Stimulated activated CD4-positive, alpha-beta T cell treated with anti-CD3 and anti-CD28 coated beads, TNF-alpha, amount 100 ng/mL, for 48 hours (primary cell): ENCODE measurements at places on chromosomes 3 and 15.

GRCh38 chr15:90481023-90481422, 48.7 kb upstream of the CRTC3 start:
- DNase-seq: no peak

GRCh38 chr3:9534429-9534828, 19.2 kb downstream of the LHFPL4 start:
- no peak for DNase-seq

- no peak for DNase-seq
These were observed 459.7 kb downstream of the TBL1XR1 start for GRCh38 chr3:176737480-176738110.

- no peak for DNase-seq
These were observed 78.7 kb upstream of the TTBK2 start for GRCh38 chr15:42999201-42999779.

DNA sequence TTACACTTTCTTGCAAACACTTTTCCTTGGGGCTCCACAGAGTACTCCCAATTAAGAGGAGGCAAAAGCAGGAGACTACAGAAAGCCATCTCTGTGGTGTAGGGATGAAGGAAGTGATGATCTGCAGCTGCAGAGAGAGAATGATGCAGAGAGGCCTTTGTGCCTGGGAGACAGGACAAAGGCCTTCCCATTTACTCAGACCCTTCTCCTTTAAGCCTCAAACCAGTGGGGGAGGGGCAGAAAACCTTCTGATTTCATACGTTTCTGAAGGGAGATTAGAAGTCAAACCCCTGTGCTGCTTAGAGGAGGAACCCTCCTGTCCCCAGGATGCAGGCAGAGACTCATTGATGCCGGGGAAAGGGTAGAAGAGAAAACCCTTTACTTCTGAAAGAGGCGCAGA, 130.8 kb downstream of the NEO1 start:
- DNase-seq: no peak

DNA sequence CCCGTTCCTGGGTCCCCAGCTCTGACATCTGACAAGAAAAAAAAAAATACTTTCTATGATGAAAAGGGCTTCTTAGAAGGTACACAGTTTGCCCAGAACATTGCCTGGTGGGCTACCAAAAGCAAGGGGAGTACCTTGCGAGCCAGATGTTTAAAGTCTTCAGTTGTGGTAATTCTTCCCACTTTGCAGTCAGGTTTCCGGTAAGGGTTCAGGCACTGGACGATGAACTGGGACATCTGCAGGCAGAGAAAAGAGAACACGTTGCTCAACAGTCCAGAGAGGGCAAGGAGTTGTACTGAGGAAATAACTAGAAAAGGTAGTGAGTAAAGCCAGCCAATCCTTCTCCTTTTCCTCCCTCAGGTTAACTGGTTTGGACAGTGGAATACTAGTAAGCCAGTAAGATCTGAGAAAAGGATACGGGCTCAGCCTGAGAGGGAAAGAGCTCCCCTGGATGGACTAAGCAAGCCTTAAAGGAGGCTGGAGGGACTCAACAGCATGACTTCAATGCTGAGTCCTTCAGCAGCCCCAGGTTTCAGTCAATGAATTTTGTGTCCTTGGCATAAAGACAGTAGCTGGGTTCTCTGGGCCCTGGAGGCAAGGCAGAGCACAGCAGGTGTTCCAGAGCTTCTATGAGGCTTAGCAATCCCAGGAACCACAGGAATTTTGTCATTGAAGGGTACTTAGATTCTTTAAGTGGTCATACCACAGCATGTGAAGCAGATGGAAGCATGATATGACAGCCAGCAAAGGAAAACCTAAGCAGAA, 38.2 kb downstream of the NBEAL2 start:
- no peak for DNase-seq

DNA sequence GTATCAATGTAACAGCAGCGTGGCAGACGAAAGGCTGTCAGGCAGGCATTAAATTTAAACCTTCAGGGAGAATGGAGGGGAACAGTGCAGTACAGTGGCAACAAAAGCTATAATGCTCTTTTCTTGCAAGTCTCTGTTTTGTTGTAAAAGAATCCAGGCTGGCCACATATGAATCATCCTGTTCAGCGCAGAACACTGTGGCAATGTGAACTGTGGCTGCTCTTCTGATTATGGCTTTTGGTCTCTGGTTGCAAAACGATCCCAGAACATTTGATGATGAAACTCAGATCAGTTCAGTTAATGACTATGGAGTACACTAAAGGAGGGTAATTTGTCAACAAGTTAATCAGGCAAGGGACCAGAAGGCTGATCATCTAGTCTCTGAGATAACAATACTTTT, 219.7 kb upstream of the SGO1 start:
- no peak for DNase-seq

GRCh38 chr3:61771976-61772375, 210.6 kb downstream of the PTPRG start:
- no peak for DNase-seq

GRCh38 chr15:101560722-101561583, 71.4 kb upstream of the PCSK6 start:
- no peak for DNase-seq

GRCh38 chr15:85470563-85471271, 90.3 kb downstream of the AKAP13 start:
- DNase-seq: no peak
